Stimulated activated CD8-positive, alpha-beta memory T cell treated with anti-CD3 and anti-CD28 coated beads, Interleukin-4, amount 100 ng/mL, for 1 hour (primary cell): ENCODE measurements at places on chromosomes 5 and 9.

DNA sequence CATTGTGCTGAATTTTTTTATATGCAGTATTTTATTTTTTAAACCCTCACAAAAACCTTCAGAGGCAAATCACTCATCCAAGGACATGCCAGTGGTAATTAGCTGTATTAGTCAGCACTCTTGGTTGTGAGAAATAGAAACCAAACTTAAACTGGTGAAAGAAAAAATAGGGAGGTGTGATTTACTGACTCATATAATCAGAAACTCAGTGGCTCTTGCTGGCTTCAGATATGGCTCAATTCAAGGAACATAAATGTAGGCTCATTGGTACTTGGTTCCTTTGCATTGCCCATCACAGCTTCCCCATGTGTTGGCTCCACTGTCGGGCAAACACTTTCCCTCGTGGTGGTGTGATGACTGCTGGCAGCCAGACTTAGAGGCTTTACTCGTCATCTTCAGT lies 497.2 kb downstream of the MAT2B start:
- DNase-seq = no peak

DNA sequence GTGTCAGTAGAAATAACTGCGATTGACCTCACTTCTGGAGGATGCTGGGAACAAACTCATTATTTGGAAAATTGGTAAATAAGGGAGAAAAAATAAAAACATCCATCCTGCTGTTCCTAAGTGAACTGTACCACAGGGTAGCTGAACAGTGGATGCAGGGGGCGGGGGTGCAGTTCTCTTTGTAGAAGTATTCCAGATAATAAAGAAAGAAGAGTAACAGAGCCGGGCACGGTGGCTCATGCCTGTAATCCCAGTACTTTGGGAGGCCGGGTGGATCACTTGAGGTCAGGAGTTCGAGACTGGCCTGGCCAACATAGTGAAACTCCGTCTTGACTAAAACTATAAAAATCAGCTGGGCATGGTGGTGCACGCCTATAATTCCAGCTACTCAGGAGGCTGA lies 132.1 kb downstream of the COL23A1 start:
- DNase-seq = no peak

DNA sequence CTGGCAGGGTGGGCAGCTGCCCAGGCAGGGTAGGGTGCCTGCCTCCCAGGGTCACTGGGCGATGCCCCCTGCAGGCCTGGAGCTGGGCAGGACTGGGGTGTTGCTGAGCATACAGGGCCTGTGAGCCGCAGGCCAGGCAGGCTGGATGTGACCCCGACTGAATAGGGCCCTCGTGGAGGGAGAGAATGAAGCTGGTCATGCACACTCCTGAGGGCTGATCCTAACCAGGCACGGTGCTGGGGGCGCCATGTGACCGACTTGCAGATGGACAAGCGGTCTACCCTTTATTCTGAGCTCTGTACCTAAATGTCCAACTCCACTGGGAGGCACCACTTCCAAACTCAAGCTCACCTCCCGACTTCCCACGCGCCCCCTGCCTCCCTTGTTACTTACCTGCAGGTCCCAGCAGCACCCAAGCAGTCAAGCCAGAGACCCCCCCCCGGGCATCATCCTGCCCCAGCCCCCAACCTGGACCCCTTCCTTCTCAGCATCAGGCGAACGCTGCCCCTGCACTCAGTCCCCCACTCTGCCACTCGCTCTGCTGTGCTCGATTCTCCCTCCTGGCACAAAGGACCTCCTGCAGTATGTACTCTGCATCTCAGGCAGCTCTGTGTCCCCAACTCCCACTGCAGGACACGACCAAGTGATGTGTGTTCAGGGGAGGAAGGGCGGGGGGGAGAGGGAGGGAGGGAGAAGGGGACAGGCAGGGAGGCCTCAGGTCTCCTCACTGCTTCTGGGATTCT lies 76.8 kb upstream of the PHYKPL start:
- no peak for DNase-seq

GRCh38 chr9:85872463-85872862 lies 68.5 kb upstream of the NAA35 start:
- no peak for DNase-seq

DNA sequence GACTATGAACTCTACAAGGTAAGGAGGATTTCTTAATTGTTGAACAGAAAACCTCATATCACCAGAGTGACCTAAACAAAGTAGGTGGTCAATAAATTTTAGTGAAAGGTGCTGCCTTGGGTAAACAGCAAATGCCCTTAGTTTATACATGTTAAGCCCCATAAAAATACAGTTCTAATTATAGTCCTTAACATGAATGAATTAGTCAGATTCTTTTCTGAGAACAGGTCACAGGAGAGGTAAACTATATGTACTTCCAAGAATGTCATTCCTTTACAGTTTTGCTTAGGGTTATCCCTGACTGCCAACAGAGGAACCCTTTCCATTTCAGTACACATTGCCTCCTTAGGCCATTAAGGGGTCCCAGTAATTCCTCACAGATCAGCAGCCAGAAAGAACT lies 64.9 kb downstream of the PLPP1 start:
- no peak for DNase-seq
